Tibial nerve (tissue), 4 donors: ENCODE measurements at places on chromosomes 6 and 20. TPM values are rescaled to one million over a fixed set of nuclear protein-coding genes. Genes with fewer than 3 reads are reported as not detected.

Gene SGK2
- total RNA-seq, result 3.6 TPM

DNA sequence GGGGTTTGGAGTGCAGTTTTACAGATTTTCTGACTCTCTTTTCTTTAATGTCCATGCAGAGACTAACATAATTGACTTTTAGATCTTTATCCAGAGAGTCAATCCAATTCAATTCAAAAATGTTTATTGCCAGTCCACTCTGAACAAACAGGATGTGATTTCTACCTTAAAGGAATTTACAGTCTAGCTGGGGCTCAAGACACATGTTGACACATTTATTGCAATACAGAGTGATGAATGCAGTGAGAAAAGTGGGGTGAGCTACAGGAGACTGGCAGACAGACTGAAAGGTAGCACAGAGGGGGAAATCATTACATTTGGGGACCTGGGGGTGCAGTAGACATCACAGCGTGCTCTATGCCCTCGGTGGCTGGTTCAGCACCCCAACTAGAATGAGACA, 193.9 kb downstream of the SLC24A3 start:
- no peak for DNase-seq

DNA sequence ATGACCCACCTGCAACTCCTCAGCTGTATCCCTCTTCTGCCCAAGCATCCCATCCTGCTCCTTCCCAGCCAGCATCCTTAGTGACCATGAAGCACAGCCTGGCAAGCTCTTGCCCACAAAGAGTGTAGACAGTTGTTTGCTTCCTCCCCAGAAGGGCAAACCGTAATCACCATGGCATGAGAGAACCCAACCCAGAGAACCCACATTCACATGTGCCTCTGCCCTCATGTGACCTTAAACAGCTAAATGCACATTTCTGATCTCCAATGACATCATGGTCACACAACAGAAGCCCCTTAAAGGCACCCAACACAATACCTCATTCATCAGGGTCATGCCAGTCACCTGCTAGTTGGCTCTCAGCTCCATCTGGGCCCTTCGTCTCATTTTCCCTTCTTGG, 162.8 kb upstream of the CDYL start:
- no peak for DNase-seq

DNA sequence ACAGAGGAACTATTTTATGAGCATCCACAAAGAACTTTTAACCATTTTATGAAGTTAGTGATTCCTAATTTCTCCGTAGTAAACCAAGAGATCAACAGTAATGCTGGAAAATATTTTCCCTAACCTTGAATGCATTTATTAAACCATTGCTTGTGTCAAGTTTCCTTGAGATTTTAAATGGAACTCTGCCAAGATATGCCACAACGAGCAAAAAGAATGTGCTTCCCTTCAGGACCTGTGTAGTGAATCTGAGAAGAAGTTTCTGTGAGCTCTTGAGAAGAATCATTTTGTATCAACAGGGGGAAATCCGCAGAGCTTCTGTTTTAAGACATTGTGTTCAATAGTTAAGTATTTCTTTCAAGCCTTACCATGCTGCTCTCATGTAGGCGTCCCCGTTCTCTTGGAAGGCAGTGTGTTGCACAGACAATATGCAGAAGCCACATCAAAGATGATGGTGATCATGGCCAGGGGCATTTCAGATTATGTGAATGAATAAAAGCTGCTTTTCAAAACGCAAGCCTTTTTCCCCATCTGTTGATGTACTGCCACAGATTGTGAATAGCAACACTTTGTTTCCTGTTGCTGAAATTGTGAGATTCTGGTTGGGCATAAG, 439.8 kb downstream of the BMP2 start:
- DNase-seq, result no peak

- peak; percentile 26 for DNase-seq
Measured at GRCh38 chr6:37783856-37784584, 35.5 kb upstream of the ZFAND3 start.
